B cell (primary cell): ENCODE measurements at places on chromosomes 13 and 19. TPM values are rescaled to one million over a fixed set of nuclear protein-coding genes. Genes with fewer than 3 reads are reported as not detected.

Gene NLRP9
- not detected in 2 replicates for polyA plus RNA-seq

Gene ARL11
- 3.3 and 5.8 TPM in 2 replicates for polyA plus RNA-seq

Gene ECSIT
- polyA plus RNA-seq: 57.8 and 63.1 TPM in 2 replicates

Gene HIPK4
- polyA plus RNA-seq: 0.04 and 0.06 TPM in 2 replicates

Gene ERICH4
- not detected in 2 replicates for polyA plus RNA-seq
